ENCODE measurements at places on chromosomes 16 and 17. TPM values are rescaled to one million over a fixed set of nuclear protein-coding genes. Genes with fewer than 3 reads are reported as not detected.

SPATA22 gene
- total RNA-seq: 2.2 TPM

- H3K4me3 ChIP-seq: no peak overlapping the region
- H3K27ac ChIP-seq: no peak overlapping the region
- DNase-seq: peak; percentile 42
- H3K27me3 ChIP-seq: peaks cover 54% of the 10 kb centered on the region
- no peaks in the 10 kb centered on the region for H3K36me3 ChIP-seq
These were observed 3.2 kb upstream of the CRHR1 start for GRCh38 chr17:45780921-45781320.

DNA sequence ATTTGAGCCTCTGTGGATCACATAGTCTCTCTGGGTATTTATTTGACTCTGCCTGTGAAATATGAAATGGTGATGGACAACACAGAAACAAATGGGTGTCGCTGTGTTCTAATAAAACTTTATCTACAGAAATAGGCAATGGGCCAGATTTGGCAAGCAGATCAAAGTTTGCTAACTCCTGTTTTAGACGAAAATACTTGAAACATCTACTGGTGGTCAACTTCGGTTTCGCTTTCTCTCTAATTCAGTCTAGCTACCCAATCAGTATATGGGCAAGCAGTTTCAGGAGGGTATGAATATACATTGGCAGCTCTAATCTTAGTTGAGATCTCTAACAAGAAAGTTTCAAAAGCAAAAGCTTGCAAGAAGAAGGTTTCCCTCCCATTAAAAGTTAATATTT lies 60.1 kb upstream of the DYNLRB2 start:
- H3K4me1 ChIP-seq: no peaks in the 10 kb centered on the region
- H3K36me3 ChIP-seq: no peaks in the 10 kb centered on the region
- no peaks in the 10 kb centered on the region for H3K27me3 ChIP-seq
- no peak for DNase-seq

GNGT2 gene
- not detected for total RNA-seq

GRCh38 chr16:19559242-19559910 lies 3.9 kb downstream of the VPS35L start:
- no peaks in the 10 kb centered on the region for H3K27me3 ChIP-seq
- peaks cover 3% of the 10 kb centered on the region for H3K4me1 ChIP-seq
- H3K27ac ChIP-seq: no peak overlapping the region

DNA sequence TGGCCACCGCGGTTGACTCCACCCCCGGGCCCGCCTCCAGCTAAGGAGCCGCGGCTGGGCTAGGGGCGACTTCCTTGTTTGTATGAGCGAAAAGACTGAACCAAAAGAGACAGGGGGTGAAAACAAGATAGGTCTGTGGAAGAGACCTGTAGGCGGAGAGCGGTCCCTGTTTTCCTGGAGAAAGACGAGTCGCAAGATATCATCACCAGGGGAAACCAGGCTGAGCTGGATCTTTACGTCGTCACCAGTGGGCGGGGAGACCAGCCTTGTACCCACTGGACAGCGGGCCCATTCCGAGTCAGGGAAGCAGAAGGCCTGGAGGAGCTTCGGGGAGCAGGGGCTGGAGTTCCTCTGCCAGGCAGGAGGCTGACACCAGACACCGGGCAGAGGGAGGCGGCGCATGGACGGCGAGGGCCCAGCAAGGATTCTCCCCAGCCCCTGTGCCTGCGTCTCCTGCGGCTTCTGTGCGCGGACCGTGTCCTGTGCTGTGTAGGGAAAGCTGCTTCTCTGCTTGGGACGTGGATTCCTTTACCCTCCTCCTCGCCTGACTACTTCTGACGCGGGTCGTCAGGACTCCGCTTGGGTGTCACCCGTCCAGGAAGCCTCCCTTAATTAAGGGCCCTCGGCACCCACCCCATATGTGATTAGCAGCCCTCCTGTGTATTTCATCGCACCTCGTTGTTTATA lies 10.3 kb upstream of the ARL4D start:
- H3K4me1 ChIP-seq: peaks cover 4% of the 10 kb centered on the region
- H3K27me3 ChIP-seq: no peaks in the 10 kb centered on the region
- DNase-seq: peak; percentile 93

- H3K4me3 ChIP-seq: no peak overlapping the region
- H3K4me1 ChIP-seq: peaks cover 26% of the 10 kb centered on the region
- H3K27ac ChIP-seq: peak overlapping the region; percentile 20
These were observed 41.8 kb downstream of the STAT3 start for GRCh38 chr17:42346481-42346880.

GRCh38 chr16:88380099-88380498 lies 2.7 kb upstream of the ZNF469 start:
- no peaks in the 10 kb centered on the region for H3K36me3 ChIP-seq
- DNase-seq: peak; percentile 18
- no peak overlapping the region for H3K4me3 ChIP-seq
- H3K27ac ChIP-seq: no peak overlapping the region
- H3K4me1 ChIP-seq: peaks cover 6% of the 10 kb centered on the region
- H3K27me3 ChIP-seq: no peaks in the 10 kb centered on the region

GRCh38 chr16:19844945-19845641 lies 39.6 kb downstream of the GPRC5B start:
- H3K4me3 ChIP-seq: no peak overlapping the region
- DNase-seq: peak; percentile 89
- H3K4me1 ChIP-seq: peaks cover 9% of the 10 kb centered on the region
- H3K27ac ChIP-seq: no peak overlapping the region

- no peak overlapping the region for H3K4me3 ChIP-seq
- H3K27ac ChIP-seq: no peak overlapping the region
- H3K27me3 ChIP-seq: no peaks in the 10 kb centered on the region
- no peak for DNase-seq
- H3K36me3 ChIP-seq: no peaks in the 10 kb centered on the region
These were observed 440.1 kb downstream of the RBFOX1 start for GRCh38 chr16:7772722-7773121.

GRCh38 chr17:32486111-32486700 lies 587 bp upstream of the CDK5R1 start:
- H3K27ac ChIP-seq: peak overlapping the region; percentile 42
- peaks cover 16% of the 10 kb centered on the region for H3K4me1 ChIP-seq
- peaks cover 17% of the 10 kb centered on the region for H3K36me3 ChIP-seq
- peak overlapping the region; percentile 76 for H3K4me3 ChIP-seq
- peak; percentile 98 for DNase-seq

DNA sequence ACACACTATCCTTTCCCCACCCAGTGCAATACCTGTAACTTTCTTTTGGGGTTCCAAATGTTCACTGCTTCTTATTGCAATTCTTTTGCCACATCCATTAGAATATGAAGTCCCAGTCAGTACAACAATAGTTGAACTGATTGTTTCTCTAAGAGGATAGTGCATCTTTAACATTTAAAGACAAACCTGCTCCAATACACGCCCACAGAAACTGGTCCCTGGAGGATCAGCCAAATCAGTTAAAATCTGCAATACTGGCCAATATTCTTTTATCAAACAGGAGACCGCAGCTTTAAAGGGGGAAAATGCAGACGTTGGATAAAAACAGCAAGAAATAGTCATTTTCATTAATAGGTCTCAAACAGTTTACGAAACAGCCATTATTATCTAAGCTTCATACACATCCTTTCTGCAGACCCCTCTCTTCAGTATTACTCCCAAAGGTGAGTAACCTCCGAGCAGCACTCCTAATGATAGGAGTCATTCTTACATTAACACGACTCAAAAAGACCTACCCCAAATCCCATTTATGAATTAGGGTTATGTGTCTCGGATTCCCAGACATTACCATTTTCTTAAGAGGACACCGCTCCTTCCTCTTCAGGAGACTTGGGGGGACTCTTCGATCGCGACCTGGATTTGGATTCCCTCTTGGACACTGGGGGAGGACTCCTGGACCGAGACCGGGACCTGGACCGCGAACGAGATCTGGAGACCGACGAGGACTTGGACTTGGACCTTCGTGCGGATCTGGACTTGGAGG lies 1.4 kb downstream of the SRSF2 start:
- H3K27ac ChIP-seq: peak overlapping the region; percentile 86
- H3K27me3 ChIP-seq: no peaks in the 10 kb centered on the region
- DNase-seq: peak; percentile 56
- H3K36me3 ChIP-seq: peaks cover 48% of the 10 kb centered on the region

GRCh38 chr16:84999200-84999599 lies 12.1 kb downstream of the ZDHHC7 start:
- H3K27ac ChIP-seq: peak overlapping the region; percentile 13
- DNase-seq: no peak
- H3K27me3 ChIP-seq: no peaks in the 10 kb centered on the region
- no peak overlapping the region for H3K4me3 ChIP-seq
- H3K36me3 ChIP-seq: peaks cover 23% of the 10 kb centered on the region

- H3K27me3 ChIP-seq: no peaks in the 10 kb centered on the region
- H3K4me3 ChIP-seq: no peak overlapping the region
- no peaks in the 10 kb centered on the region for H3K36me3 ChIP-seq
- H3K4me1 ChIP-seq: peaks cover 34% of the 10 kb centered on the region
These were observed 114.9 kb downstream of the TRIM37 start for GRCh38 chr17:58991718-58992331.

DNA sequence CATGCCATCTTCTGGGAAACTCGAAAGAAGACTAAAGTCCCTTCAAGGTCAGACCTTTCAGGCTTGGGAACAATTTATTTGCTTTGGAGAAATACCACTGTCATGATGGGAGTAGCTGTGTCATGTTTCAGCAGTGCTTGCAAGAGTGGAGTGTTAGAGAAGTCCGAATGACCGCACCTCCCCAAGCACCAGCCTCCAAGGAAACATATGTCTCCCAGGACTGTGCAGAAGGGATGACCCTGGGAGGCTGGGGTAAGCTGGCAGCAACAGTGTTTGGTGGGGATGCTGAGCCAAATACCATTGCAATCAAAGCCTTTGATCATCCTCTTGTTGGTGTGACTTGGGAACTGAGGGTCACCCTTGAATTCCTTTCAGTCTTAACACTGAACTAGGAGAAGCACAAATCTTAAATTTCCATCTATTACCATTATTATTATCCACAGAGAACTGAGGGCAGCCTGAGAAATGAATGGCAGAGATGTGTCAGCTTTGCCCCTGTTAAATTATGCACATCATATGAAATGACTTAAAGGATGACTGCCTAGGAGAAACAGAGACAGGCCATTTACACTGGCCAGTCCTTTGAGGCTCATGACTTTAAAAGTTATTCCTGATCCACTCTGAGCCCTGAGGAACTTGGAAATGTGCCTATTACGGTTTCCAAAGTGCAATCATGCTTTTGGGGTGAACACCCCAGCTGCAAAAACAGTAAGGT lies 244.9 kb downstream of the CA10 start:
- DNase-seq: no peak
- no peaks in the 10 kb centered on the region for H3K4me1 ChIP-seq
- H3K27me3 ChIP-seq: no peaks in the 10 kb centered on the region
- no peak overlapping the region for H3K27ac ChIP-seq

- no peaks in the 10 kb centered on the region for H3K27me3 ChIP-seq
- no peak overlapping the region for H3K4me3 ChIP-seq
- no peaks in the 10 kb centered on the region for H3K4me1 ChIP-seq
- H3K36me3 ChIP-seq: no peaks in the 10 kb centered on the region
- H3K27ac ChIP-seq: no peak overlapping the region
These were observed 25.3 kb downstream of the VWA3A start for GRCh38 chr16:22117609-22118008.

C1QTNF8 gene
- total RNA-seq: not detected

DLX3 gene
- 1.1 TPM for total RNA-seq

DNA sequence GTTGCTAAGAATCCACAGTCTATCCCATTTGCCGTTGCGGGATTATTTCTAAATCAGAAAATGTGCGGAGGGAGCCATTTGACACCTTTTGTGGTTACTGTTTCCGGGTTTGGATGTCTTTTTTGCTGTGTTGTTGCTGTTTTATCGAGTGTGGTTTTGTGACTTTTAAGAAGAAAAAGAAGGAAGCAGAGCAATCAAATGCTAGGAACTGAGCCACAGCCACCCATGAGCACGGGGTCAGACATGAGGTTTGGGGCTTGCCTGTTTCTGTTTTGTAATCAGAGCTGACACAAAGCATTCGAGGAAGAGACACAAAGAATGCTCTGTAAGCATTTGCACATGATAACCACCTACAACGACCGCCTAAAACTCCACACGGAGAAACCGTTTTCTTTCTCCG lies 53.1 kb upstream of the CHMP6 start:
- peaks cover 3% of the 10 kb centered on the region for H3K36me3 ChIP-seq
- H3K4me1 ChIP-seq: peaks cover 7% of the 10 kb centered on the region
- H3K27ac ChIP-seq: no peak overlapping the region
- DNase-seq: peak; percentile 48

DNA sequence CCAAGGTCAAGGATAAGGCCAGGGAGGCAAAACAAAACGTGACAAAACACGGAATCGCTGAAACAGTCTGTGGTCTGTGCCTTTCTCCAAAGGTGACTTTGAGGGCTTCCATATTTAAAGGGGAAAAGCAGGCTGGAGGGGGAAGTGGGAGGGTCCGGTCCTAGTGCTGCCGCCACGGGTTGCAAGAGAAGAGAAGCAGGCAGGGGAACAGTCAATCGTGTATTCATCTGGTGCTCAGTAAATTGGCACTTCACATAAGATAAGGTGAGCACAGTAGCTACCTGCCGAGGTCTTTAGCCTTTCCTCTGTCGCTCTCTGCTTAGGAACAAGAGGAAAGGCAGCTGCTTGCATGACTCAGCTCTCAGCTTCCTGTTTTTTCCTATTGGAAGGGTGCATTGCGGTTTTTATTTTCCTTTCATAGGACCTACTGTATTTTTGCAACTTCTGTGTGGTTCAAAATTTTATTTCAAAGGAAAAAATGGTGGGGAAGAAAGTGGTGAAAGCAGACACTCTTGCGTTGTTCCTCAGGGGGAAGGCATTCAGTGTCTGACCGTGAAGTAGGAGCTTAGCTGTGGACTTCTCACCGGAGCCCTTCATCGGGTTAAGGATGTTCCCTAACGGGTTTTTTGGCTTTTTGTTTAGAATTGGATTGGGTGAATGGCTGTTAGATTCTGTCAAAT lies 7.1 kb upstream of the LGALS3BP start:
- H3K27me3 ChIP-seq: no peaks in the 10 kb centered on the region
- H3K4me1 ChIP-seq: peaks cover 11% of the 10 kb centered on the region
- peak; percentile 93 for DNase-seq
- peak overlapping the region; percentile 57 for H3K27ac ChIP-seq
- H3K36me3 ChIP-seq: peaks cover 18% of the 10 kb centered on the region
- peak overlapping the region; percentile 70 for H3K4me3 ChIP-seq

CHST6 gene
- 1.1 TPM for total RNA-seq

DNA sequence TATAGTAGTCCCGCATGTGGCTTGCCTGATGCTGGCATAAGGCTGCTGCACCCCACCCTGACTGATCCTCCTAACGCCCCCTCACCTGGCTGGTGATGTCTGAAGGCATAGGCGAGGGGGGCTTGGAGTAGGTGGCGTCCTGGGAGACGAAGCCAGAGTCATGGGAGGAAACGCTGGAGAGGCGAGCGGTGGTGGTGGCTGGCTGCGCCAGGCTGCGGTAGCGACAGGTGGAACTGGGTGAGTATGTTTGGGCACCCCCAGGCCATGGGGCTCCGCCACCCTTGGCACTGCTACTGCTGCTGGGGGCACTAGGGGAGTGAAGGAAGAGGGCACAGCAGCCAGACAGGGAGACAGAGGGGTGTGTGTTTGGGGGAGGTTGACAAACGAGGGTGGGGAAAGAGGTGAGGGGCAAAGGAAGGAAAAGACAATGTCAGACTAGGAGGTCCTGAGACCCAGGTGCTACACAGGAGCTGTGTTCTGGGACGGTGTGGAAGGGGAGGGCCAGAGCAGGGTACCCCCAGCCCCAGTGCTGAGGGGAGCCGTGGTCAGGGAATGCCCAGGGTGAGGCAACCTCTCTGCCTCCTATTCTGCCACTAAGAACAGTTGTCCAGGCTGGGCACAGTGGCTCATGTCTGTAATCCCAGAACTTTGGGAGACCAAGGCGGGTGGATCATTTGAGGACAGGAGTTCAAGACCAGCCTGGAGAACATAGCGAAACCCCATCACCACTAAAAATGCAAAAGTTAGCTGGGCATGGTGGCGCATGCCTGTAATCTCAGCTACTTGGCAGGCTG lies 11.4 kb downstream of the MTSS2 start:
- no peaks in the 10 kb centered on the region for H3K27me3 ChIP-seq
- H3K4me3 ChIP-seq: no peak overlapping the region
- H3K4me1 ChIP-seq: no peaks in the 10 kb centered on the region
- H3K36me3 ChIP-seq: peaks cover 96% of the 10 kb centered on the region
- DNase-seq: peak; percentile 51
- no peak overlapping the region for H3K27ac ChIP-seq
